Sigmoid colon (tissue), 7 donors: ENCODE measurements at places on chromosomes 2 and 18. TPM values are rescaled to one million over a fixed set of nuclear protein-coding genes. Genes with fewer than 3 reads are reported as not detected.

The FBXO48 gene
- total RNA-seq, result 0.55 TPM

The LTBP1 gene
- total RNA-seq, result 46.7 TPM

The CELF4 gene
- 4.6 TPM for total RNA-seq

The RIT2 gene
- total RNA-seq, result 1.8 TPM

The CRYGD gene
- not detected for total RNA-seq

The WDSUB1 gene
- total RNA-seq, result 8.9 TPM

DNA sequence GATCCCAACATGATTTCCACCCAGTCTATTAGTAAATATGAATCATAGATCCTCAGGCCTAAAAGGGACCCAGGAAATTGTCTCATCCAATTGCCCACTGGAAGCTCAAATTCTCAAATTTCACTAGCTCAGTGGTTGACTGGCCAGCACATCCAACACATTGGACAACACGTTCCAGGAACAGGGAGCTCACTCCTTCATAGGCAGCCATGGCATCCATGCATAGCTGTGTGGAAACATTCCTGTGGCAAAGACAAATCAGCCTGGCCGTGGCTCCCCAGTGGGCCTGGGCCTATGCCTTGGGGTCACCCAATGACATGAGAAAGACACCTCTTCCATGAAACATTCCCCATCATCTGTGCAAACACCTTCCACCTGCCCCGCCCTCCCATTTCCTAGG is 261.1 kb downstream of the ANAPC1 start:
- H3K4me1 ChIP-seq, result no peaks in the 10 kb centered on the region
- no peak overlapping the region for H3K4me3 ChIP-seq
- H3K27ac ChIP-seq, result no peak overlapping the region
- DNase-seq, result no peak

DNA sequence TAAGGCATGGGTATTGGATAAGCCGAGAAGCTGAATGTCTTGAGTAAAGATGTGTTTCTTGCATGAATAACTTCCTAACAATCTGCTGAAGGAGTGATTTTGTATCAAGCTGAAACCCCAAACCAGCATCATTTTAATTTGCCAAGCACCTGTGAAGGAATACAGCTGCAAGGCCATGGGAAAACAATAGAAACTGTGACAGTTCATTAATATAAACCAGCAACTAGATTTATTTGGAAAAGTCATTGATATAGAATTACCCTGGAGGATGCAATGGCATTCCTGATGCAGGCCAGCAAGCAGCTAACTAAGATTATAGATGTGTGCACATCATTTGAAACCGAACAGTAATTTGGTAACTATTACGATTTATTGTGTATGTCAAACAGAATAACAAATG is 155.7 kb upstream of the TCF4 start:
- no peak for DNase-seq
- no peaks in the 10 kb centered on the region for H3K4me1 ChIP-seq
- H3K27ac ChIP-seq, result no peak overlapping the region
- H3K27me3 ChIP-seq, result no peaks in the 10 kb centered on the region

DNA sequence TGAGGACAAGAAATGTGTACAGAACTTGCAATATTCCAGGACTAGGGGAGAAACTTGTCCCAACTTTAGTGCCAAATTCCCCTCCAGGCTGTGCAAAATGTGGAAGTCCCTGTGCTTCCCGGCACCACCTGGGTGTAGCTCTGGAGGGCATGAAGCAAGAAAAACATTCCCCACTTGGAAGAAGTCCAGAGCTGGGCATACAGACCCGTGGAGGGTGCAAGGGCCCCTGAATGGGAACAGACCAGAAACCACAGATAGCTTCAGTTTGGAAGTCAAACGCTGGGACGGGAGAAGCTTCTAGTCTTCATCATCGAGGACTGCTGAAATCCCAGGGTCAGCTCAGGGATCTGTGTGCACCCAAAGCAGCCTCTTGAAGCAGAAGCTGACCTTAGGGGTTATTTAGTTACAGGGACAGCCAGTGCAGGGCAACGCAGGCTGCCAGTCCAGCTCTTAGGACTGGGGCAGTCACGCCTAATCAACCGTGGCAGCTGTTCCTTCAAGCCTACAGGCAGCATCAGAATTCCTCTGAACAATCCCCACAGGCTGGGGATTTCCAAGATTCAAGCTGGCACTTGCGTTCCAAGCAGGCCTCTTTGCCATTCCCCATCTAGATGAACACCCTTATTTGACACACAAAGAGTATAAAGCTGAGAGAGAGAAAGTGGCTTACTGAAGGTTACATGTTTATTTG is 269.4 kb downstream of the LOXHD1 start:
- H3K36me3 ChIP-seq, result no peaks in the 10 kb centered on the region
- H3K4me3 ChIP-seq, result no peak overlapping the region
- no peak for DNase-seq
- H3K4me1 ChIP-seq, result peaks cover 24% of the 10 kb centered on the region
- peak overlapping the region; percentile 59 for H3K27ac ChIP-seq

GRCh38 chr18:54899500-54899899 is 59.8 kb downstream of the CCDC68 start:
- H3K27me3 ChIP-seq, result no peaks in the 10 kb centered on the region
- no peak overlapping the region for H3K27ac ChIP-seq
- DNase-seq, result no peak
- H3K36me3 ChIP-seq, result no peaks in the 10 kb centered on the region

DNA sequence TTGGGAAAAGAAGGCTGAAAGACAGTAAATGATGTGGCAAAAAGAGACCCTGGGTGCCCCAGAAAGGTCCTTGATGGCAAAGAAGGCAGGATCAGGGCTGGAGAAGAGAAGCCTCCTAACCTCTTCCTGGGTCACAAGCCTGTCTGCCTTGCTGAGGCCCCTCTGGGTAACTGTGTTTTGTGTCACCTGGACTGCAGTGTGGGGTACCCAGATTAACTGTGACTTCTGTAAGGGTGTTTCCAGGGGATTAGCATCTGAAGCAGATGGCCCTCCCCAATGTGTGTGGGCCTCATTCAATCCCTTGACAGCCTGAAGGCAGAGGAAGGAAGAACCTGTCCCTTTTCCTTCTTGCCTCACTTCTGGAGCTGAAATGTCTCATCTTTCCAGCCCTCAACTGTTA is 35.6 kb upstream of the APCDD1 start:
- H3K27ac ChIP-seq, result no peak overlapping the region
- no peak for DNase-seq
- H3K27me3 ChIP-seq, result no peaks in the 10 kb centered on the region
- H3K36me3 ChIP-seq, result no peaks in the 10 kb centered on the region
- no peak overlapping the region for H3K4me3 ChIP-seq
- no peaks in the 10 kb centered on the region for H3K4me1 ChIP-seq

DNA sequence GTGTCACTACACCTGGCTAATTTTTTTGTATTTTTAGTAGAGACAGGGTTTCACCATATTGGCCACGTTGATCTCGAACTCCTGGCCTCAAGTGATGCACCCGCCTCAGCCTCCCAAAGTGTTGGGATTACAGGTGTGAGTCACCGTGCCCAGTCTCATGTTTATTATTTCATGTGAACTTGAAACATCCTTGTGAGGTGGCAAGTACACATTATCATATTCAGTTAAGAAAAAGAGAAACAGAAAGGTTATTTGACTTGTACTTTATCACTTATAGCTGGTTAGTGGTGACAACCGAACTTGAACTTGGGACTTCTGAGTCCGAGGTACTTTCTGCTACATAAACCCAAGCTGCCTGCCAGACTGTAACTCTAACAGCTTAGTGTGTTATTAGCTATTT is 24.4 kb downstream of the ABHD3 start:
- H3K4me1 ChIP-seq, result peaks cover 12% of the 10 kb centered on the region
- no peak for DNase-seq
- no peaks in the 10 kb centered on the region for H3K36me3 ChIP-seq
- no peak overlapping the region for H3K4me3 ChIP-seq
- no peaks in the 10 kb centered on the region for H3K27me3 ChIP-seq

DNA sequence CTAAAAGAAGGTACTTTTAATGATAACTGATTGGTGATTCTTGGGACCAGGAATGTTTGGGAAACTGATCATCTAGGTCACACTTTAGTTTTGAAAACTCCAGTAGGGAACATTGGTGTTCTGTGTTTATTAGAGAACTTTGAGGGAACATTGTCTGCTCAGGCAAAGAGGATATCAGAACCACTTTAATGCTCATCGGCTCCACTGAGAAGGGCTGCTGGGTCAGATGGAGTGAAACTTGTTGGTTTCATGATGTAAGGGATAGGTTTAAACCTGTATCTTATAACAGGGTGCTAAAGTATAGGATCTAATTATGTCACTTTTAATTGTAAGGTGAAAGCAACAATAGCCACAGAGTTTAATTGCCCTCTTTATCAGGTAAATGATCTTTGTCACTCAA is 14.2 kb upstream of the POLI start:
- H3K27me3 ChIP-seq, result no peaks in the 10 kb centered on the region
- peaks cover 8% of the 10 kb centered on the region for H3K4me1 ChIP-seq
- no peak overlapping the region for H3K4me3 ChIP-seq

DNA sequence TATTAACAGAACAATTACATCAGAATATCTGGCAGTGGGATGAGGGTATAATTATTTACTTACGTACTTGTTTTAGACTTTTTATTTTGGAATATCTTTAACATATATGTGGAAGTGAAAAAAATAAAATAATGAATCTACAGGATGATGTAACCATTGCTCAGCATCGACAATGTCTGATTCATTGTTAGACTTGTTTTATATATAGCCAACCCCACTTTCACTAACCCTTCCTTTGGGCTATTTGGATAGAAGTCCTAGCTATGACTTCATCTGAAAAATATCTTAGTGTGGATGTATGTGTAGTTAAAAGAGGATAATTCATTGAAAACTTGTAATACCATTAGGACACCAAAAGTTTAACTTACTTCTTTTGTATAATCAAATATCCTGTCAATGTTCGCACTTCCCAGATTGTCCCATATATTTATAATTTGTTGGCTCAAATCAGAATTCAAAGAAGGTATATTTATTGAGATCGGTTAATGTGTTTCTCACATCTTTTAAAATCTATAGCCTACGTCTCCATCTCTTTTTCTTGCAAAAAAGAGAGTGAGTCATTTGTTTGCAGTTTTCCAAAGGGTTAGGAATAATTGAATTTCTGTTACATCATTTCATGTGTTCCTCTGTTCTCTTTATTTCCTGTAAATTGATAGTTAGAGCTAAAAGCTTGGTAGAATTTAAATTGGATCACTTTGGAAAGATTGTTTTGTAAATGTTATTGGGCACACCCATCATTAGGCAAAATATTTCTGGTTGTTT is 506.1 kb upstream of the FAM98A start:
- H3K27me3 ChIP-seq, result no peaks in the 10 kb centered on the region
- H3K4me3 ChIP-seq, result no peak overlapping the region
- H3K4me1 ChIP-seq, result peaks cover 7% of the 10 kb centered on the region
- DNase-seq, result no peak
- no peaks in the 10 kb centered on the region for H3K36me3 ChIP-seq

GRCh38 chr2:128390256-128390990 is 71.8 kb upstream of the HS6ST1 start:
- no peak overlapping the region for H3K4me3 ChIP-seq
- no peak overlapping the region for H3K27ac ChIP-seq
- peak; percentile 29 for DNase-seq
- H3K27me3 ChIP-seq, result no peaks in the 10 kb centered on the region

DNA sequence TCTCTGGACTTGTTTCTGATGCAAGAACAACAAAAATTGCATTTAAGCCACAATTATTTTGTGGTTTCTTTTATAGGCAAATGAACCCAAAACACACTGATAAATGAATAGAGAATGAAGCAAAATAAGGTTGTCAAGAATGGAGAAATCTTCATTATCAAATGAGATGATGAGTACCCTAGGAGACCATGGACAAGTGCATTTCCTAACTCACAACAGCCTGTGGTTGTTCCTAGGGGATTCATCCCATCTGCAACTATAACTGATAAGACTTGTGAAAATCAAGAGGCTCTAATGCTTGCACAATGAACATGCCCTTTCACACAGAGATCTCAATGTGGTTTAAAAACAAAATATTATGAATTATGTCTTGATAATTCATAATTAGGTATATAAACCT is 159.9 kb downstream of the PDE1A start:
- DNase-seq, result no peak
- H3K36me3 ChIP-seq, result no peaks in the 10 kb centered on the region
- H3K27me3 ChIP-seq, result no peaks in the 10 kb centered on the region
- H3K27ac ChIP-seq, result no peak overlapping the region
- no peak overlapping the region for H3K4me3 ChIP-seq
- H3K4me1 ChIP-seq, result no peaks in the 10 kb centered on the region

GRCh38 chr18:76232779-76233178 is 262.3 kb downstream of the ZNF516 start:
- no peaks in the 10 kb centered on the region for H3K4me1 ChIP-seq
- H3K27me3 ChIP-seq, result no peaks in the 10 kb centered on the region
- H3K36me3 ChIP-seq, result no peaks in the 10 kb centered on the region
- H3K4me3 ChIP-seq, result no peak overlapping the region

- no peak overlapping the region for H3K27ac ChIP-seq
- no peak overlapping the region for H3K4me3 ChIP-seq
- H3K36me3 ChIP-seq, result no peaks in the 10 kb centered on the region
- no peaks in the 10 kb centered on the region for H3K4me1 ChIP-seq
- H3K27me3 ChIP-seq, result no peaks in the 10 kb centered on the region
Measured at GRCh38 chr2:29615183-29615582, 306.2 kb downstream of the ALK start.

DNA sequence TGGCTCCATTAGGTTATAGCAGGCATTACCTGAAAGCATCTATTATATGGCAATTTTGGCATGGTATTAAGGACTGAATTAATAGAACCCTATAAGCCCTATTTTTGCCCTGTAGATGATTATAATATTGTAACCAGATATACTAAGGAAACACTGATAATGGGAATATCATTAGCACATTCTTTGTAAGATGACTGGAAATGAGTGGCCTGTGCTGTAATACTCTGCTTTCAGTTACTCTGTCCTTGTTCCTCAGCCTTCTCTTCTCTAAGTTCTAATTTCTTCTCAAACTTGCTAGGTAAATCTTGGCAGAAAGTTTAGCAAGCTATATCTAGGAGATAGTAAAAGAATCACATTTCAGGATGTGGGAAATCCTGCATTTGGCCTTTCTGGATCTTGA is 74.0 kb upstream of the ITPRID2 start:
- no peaks in the 10 kb centered on the region for H3K27me3 ChIP-seq
- DNase-seq, result no peak
- no peak overlapping the region for H3K27ac ChIP-seq
- no peak overlapping the region for H3K4me3 ChIP-seq

- no peaks in the 10 kb centered on the region for H3K4me1 ChIP-seq
- DNase-seq, result no peak
- H3K27ac ChIP-seq, result no peak overlapping the region
- H3K27me3 ChIP-seq, result no peaks in the 10 kb centered on the region
- no peaks in the 10 kb centered on the region for H3K36me3 ChIP-seq
- no peak overlapping the region for H3K4me3 ChIP-seq
Measured at GRCh38 chr2:240888130-240888889, 7.6 kb downstream of the MAB21L4 start.

DNA sequence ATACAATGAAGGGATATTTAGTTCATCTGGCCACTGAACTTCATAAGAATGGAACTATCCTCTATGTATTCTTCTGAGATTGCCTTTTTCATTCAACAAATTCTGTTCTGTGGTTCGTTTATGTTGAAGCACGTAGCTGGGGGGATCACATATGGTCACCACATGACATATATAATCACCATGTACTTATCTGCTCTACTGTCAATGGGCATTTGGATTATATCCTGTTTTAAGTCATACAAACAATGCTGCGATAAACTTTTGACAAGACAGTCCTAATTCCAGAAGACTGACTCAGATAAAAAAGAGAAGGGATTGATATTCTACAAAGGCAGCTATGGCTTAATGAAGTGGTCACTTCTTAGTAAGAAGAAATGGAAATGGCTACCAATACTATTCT is 116.0 kb upstream of the CCDC195 start:
- no peaks in the 10 kb centered on the region for H3K27me3 ChIP-seq
- H3K4me3 ChIP-seq, result no peak overlapping the region
- no peaks in the 10 kb centered on the region for H3K4me1 ChIP-seq
- DNase-seq, result no peak
- H3K27ac ChIP-seq, result no peak overlapping the region
